ENCODE measurements at places on chromosomes 3 and 15.

GRCh38 chr3:51921081-51921578, 18.0 kb upstream of the IQCF1 start:
- no peak for DNase-seq

DNA sequence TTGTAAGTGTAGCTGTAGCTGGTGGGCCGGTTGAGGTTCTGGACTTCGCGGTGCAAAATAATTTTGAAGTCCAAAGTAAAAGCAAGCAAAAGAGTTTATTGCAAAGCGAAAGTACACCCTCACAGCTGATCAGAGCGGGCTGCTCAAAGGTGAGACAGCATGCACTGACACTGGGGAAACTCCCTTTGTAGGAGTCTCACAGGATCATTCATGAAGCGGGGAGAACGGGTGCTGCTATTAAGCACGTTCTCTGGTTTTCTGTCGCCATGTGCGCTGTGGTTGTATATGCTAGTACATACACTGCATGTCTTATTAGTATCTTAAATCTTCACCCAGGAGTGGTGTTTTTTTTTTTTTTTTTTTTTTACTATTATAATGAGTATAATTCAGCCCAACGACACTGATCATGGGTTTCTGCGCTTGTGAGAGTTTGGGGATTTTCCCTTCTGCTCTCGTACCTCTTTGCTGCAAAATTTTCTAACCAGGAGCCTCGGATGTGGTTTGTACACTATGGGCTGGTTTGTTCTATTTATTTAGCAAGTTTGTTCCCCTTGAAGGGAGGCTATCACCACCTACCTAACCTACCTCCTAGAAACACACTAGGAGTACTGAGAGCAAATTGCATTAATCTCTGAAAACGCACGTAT, 1.4 kb upstream of the AP4E1 start:
- DNase-seq, result no peak

DNA sequence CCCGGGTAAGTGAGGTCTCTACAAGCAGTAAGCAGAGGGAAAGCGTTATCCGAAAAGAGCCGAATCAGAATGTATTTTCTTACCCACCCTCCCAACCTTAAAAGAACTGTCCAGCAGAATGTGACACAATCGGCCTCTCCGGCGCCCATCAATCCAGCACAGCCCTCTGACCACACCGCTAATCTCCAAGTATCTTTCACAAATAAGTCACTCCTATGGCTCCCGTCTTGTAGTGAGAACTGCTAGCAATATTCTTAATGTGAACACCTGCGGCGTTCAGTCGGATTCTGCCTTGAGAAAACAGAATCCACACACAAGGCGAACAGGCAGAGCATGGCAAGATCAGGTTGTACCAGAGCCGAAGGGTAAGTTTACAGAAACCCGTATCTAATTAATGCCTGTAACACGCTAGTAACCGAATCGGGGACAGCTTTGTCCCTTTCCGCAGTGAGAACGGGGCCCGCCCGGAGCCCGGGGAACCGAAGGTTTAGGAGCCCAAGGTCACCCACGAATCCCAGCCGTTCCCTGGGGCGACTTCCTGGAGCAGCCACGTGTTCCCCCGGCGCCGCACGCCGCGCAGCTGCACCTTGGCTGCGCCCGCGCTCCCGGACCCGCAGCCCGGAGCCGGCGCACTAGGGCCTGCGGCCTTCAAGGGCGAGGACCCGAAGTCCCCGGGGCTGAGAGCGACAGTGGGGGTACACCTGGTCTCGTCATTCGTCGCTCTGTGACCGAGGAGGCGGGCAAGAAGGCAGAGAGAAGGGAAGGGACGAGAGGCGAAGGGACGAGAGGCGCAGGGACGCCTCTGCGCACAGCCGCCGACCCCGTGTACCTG, 672 bp downstream of the TFRC start:
- DNase-seq, result no peak

DNA sequence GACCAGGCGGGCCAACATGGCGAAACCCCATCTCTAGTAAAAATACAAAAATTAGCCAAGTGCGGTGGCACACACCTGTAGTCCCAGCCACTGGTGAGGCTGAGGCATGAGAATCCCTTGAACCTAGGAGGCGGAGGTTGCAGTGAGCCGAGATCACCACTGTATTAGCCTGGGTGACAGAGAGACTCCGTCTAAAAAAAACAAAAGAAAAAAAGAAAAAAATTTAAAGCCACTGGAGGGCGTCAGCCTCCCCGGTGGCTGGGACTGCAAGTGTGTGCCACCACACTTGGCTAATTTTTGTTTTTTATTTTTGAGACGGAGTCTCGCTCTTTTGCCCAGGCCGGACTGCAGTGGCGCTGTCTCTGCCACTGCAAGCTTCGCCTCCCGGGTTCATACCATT, 7.9 kb downstream of the RTF1 start:
- DNase-seq, result no peak

DNA sequence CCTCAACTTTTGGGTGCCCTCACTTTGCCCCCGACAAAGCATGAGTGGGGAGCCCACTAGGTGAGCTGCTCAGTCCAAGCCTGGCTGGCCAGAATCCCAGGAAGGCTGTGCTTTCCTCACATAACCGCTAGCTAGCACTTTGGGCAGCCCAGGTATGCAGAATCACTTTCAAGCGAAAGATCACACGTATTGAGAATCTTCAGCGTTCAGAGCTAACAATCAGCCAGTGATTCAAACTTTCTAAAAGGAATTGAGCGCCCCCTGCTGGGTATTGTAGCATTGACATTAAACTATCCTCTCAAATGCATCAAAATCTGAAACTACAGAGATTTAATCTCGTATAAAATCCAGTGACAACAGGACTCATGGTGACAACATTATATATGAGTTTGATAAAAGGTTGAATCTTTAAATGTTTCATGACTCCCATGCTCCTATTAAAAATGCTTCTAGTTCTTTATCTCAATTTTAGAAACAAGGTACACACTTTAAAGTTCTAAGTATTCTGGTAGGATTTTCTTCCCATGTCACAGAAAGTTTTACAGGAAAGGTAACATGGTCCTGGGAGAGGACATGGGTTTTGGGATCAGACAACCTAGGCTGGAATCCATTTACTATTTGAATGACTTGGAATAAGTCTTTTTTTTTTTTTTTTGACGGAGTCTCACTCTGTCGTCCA, 11.8 kb downstream of the ANAPC13 start:
- peak; percentile 71 for DNase-seq

DNA sequence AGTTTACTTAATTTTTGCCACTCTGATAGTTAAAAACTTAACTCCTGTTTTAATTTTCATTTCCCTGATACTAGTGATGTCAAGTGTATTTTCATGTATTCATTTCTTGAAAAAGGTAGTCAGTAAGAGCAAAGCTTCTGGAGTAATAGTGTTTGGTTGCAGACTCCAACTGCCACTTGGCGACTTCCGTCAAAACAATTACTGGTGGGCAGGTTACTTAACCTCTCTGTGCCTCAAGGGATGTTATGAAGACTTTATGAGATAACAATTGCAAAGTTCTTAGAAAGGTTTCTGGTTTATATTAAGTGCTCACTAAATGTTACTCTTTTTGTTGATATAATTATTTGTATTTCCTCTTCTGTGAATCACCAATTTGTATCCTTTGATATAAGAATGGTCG, 129.7 kb downstream of the NFKBIZ start:
- DNase-seq, result no peak

- no peak for DNase-seq
Measured at GRCh38 chr3:127825756-127826155, 3.4 kb upstream of the MGLL start.

- DNase-seq, result no peak
Measured at GRCh38 chr3:49567406-49567805, 13.1 kb downstream of the BSN start.

GRCh38 chr3:129485721-129486663, 42.4 kb upstream of the RHO start:
- peak; percentile 63 for DNase-seq

DNA sequence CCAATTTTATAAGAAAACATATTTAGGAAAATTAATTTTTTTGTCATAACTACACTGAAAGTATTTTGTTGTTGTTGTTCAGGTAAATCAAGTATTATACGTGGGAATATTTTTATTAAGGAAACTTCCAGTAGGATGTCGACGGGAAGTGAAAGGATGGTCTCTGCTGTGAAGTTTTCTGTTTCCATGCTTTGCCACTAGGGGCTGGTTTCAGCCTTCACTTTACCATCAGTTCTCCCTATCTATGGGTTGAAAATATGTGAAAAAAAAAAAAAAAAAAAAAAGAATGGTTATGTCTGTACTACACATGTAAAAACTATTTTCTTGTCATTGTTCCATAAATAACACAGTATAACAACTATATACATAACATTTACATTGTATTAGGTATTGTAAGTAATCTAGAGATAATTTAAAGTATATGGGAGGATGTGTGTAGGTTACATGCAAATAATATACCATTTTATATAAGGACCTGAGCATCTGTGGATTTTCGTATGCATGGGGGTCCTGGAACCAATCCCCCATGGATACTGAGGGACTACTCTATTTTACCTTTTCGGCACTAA, 136.7 kb downstream of the SMAD6 start:
- DNase-seq, result peak; percentile 58

- DNase-seq, result peak; percentile 43
Measured at GRCh38 chr3:104909198-104909597, 457.5 kb upstream of the ALCAM start.

- no peak for DNase-seq
Measured at GRCh38 chr15:31472636-31473384, 146.2 kb downstream of the KLF13 start.

DNA sequence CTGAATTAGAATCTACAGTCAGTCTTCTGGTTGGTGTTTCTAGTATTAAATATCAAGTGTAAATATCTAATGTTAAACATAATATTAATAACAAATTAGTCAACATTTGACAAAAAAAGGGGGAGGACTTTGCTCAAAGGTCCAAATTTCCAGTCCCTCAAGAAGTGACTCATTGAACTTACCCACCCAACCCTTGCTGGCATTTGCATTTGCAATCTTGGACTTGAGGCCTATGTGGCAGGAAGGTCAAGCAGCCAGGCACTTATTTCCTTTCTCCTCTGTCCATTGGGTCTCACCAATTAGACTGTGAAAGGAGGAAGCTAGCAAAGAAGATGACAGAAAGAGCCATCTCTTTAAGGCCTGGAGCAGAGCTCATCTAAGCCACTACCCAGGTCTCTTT, 174.0 kb downstream of the THRB start:
- DNase-seq, result no peak

GRCh38 chr15:28876131-28876844, 9.5 kb upstream of the APBA2 start:
- DNase-seq, result no peak

DNA sequence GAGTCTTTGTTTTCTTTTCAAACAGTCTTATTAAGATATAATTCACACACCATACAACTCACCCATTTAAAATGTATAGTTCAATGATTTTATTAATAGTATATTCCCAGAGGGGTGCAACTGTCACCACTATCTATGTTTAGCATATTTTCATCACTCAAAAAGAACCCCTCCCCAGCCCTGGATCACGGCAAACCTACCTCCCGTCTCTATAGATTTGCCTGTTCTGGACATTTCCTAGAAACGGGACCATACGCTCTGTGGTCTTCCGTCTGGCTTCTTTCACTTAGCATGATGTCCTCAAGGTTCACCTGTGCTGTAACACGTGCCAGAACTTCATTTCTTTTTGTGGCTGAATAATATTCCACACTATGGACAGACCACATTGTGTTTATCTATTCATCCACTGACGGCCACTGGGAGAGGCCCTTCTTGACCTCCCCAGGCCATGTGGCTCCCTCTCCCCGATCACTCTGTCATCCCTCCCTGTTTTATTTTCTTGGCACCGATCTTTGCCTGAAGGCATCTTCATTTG, 56.4 kb downstream of the IQSEC1 start:
- DNase-seq, result no peak

DNA sequence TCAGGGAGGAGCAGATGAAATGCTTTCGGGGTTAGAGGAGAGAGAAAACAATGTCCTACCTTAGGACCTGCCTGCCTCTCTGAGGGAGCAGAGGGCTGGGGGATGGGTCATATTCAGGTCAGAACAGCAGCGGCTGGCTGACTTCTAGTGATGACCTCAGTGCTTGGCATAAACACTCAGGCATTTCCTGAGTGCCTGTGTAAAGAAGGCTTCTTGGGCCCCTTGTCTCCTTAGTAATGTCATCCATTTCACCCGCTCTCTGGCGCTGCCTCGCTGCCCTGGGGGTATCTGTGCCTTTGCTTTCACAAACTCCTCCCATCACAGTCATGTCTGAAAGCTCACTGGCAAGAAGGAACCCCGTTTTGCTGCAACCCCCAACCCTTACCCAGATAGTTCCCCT, 82.9 kb upstream of the GSK3B start:
- peak; percentile 71 for DNase-seq

DNA sequence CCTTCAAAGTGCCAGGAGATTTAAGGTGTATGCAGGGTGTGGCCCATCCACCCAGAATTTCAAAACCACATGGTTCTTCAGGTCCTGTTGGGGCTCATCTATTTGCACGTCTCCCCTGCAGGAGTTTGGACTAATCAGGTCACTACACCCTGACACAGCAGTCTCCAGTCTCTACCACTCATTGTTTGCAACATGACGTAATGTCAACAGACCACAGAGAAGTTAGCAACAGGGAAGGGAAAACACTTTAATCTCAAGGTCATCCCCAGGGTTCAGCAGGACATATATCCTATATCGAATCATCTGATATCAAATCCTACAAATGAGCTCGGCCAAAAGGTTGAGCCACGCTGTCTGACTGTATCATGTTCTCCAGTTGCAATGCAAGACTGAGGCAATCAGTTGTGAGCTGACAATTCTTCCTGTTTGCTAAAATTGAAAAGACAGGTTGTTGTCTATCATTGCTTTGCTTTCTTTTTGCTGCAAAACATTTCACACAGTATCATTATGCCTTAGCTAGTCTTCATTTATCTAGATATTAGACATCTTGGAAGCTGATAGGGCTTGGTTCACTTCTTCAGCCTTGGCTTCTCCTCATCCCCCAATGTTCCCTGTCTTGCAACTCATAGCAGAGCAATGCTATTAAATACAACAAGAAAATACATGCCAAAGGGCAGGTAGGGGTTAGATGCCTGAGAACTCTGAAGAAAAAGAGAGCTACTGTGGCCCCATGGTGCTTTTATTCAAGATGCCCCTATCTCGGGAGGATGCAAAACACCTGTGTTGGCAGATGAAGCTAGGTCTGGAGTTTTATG, 13.4 kb upstream of the LEKR1 start:
- DNase-seq, result no peak

GRCh38 chr3:184952671-184953070, 140.7 kb downstream of the VPS8 start:
- no peak for DNase-seq

- peak; percentile 29 for DNase-seq
Measured at GRCh38 chr3:111594205-111594604, 941 bp downstream of the ZBED2 start.
